Activated T-cell treated with anti-CD3 and anti-CD28 coated beads for 48 hours (primary cell): ENCODE measurements at places on chromosomes 3 and 15.

GRCh38 chr3:188299068-188299467 lies 145.1 kb downstream of the LPP start:
- DNase-seq, result no peak

GRCh38 chr15:91254766-91255165 lies 154.7 kb downstream of the SV2B start:
- no peak for DNase-seq

DNA sequence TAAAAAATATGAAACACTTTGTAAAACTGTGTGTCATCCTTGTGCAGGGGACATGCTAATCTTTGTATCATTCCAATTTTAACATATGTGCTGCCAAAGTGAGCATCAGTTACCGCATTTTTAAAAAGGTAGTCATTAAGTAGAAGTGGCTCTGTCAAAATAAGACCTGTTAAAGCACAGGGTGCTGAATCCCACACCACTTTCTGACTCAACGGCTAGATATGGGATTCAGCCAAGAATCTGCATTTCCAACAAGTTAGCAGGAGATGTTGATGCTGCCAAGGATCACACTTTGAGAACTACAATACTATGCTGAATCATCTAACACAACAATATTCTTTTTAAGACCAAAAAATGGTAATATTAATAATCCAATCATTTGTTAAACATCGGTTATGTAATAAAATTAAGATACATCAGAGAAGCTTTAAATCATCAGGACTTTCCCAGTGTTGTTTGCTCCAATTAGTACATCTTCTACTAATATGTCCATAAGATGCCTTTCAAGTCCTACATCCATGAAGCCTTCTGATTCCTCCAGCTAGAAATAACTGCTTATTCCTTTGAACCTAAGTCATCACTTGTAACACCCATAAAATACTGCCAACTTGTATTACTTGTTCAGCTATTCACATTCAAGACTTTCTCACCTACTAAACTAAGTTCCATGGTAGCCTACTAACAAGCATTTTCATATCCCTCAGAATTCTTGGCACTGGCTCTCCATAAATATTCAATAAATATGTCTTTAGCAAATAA lies 71.1 kb downstream of the TBL1XR1 start:
- DNase-seq, result no peak

DNA sequence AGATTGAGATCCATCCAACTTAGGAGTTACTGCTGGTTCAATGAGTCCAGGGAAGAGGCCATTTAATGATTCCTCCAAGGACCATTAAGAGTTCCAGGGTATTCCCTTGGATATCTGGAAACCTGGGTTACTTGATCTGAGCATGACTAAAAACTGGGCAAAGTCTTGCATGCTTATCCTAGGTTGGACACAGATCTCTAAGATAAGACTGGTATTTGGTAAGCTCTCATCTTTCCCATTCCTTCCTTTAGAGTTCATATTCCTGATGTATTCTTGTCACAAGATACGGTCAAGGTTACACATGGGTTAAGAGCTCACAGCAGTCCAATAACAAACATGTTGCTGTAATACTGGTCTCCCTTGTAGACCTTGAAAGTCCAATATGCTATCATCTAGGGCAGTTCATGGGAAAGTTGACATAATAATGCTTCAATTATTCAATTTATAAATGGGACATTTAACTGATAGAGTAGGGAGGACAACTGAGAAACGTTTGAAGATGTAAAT lies 301.7 kb downstream of the TIGIT start:
- DNase-seq, result no peak

- DNase-seq, result no peak
These were observed 218 bp upstream of the TRPC1 start for GRCh38 chr3:142723665-142723967.

DNA sequence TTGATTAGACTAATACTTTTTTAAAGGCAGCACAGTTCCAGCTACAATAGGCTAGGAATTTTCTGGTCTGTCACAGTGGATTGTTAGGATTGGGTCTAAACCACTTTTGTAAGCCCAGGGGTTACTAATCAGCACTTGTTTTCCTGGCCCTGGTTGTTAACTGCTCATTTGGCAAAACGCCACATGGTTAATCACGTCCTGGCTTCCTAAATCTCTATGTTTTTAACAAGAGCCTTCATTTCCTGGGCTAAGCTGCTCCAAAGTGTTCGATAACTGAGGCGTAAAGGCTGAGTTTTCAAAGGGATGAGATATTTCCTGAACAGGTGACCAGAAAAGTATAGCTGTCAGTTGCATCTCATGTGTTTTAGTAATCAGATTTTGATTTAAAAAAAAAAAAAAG lies 38.9 kb upstream of the CLRN1 start:
- no peak for DNase-seq

- DNase-seq, result peak; percentile 24
These were observed 237.2 kb downstream of the MBNL1 start for GRCh38 chr3:152505926-152506325.

DNA sequence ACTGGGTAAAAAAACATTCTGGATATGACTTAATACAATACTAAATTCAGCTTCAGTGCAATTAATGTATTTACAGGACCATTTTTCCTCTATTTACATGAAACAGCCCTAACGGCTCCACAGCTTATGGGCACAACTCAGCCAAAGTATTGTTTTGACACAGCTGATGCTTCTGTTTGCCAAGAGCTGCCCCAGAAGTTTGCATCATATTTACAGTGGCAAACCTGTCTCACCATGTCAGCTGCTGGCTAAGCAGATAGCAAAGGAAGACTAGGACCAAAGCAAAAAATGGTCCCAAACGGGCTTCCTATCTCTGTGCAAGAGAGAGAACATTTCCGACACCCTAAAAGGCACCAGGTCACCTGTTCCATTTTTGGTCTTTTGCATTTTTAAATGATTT lies 94.5 kb downstream of the ADAMTS9 start:
- no peak for DNase-seq
